PC-3 (cell line): ENCODE measurements at places on chromosomes 13 and 19.

- DNase-seq, result peak; percentile 12
These were observed 345.3 kb downstream of the MYO16 start for GRCh38 chr13:108974686-108975085.

DNA sequence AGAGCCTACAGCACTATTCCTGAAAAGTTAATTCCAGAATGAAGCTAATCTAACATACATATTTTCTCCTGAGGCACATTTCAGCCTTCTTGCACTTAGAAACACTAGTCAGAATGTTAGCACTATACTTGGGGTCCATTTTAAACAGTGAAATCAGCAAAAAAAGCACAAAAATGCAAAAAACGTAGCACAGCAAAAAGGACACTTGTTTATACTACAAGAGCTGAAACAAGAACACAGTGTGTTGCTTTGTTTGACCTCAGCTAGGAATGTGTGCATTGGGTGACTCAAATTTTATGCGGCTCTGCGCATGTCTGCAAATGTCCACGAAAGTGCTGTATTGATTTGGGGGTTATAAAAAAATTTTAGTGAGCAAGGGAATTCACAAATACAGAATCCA, 226.2 kb downstream of the KCNRG start:
- peak; percentile 34 for DNase-seq

GRCh38 chr13:46667687-46668281, 114.8 kb downstream of the LRCH1 start:
- DNase-seq, result no peak

GRCh38 chr13:83839146-83839545, 43.1 kb downstream of the SLITRK1 start:
- no peak for DNase-seq

- no peak for DNase-seq
These were observed 147.0 kb upstream of the RNF113B start for GRCh38 chr13:98324105-98324504.

GRCh38 chr13:91017031-91017668, 330.3 kb upstream of the MIR17HG start:
- peak; percentile 78 for DNase-seq

- DNase-seq, result no peak
These were observed 55.2 kb upstream of the DACH1 start for GRCh38 chr13:71922194-71922593.

DNA sequence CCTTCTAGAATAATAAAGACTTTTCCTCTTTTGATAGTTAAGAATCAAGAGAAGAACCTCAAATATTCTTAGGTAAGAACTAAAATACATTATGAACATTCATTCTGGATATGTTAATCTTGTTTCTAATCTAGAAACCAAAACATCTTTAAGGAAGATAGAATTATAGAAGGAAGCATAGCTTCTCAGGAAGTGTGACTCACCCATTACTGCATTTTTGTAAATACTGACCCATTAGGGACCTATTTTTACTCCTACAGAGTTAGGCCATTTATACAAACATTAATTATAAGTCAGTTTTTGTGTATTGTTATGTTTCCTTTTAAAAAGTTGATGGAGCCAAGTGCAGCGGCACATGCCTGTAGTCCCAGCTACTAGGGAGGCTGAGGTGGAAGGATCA, 147.1 kb downstream of the NUFIP1 start:
- DNase-seq, result peak; percentile 75

DNA sequence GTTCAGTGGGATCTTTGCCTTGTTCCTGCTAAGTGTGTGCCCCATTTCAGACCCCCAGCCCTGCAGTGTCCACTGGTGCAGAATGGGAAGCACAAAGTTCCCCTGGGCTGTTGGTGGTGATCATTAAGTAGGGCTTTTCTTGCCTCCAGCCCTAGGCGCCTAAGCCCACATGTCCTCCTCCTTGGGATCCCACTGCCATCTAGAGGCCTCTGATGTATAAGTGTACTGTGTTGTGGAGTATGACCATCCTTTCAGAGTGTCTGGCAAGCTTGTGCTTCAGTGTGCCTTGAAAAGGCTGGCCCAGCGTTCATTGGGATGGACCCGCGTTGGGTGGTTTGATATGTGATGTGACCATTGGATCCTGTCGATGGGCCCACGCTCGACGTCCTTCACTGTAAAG, 71.2 kb downstream of the WASF3 start:
- DNase-seq, result peak; percentile 3

DNA sequence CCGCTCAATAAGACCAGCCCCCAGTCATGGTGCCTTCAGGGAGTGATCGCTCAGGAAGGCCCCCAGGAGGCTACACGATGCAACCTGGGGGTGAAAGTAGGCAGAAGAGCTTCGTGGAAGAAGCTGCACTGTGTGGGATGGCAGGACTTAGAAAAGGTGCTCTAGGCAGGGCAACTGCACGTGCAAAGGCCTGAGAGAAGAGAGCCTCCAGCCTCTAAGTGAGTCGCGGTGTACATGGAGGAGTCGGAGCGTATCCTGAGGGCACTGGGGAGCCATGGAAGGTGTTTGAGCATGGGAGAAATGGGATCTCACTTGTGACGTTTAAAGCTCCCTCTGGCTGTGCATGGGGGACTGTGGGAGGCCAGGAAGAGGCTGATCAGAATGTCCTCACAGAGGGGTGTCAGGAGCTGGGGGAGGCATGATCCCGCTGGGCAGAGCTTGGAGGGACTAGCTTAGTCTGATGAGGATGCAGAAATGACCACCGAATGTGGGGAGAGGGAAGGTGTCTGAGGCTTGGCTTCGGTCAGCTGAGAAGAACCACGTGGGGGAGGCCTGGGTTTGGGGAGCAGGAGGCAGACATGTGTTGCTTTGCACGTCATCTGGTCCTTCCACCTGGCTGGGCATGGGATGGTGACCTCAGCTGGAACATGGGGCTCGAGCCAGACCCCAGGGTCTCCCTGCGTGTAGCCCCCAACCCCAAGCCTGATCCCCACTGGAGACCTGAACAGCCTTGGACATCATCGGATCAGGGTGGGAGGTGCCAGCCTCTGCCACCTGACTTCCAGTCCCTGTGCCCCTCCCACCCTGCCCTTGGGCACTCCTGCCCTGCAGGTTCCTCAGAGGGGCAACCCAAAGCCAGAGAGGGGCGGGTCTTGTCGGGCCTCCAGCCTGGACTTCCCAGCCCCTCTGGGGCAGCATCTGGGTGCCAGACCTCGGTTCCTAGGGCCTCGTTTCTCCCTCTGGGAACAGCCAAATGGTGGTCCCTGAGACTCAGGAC, 1.1 kb downstream of the APC2 start:
- DNase-seq, result no peak

- DNase-seq, result no peak
These were observed 13.9 kb downstream of the LSM4 start for GRCh38 chr19:18308948-18309325.

DNA sequence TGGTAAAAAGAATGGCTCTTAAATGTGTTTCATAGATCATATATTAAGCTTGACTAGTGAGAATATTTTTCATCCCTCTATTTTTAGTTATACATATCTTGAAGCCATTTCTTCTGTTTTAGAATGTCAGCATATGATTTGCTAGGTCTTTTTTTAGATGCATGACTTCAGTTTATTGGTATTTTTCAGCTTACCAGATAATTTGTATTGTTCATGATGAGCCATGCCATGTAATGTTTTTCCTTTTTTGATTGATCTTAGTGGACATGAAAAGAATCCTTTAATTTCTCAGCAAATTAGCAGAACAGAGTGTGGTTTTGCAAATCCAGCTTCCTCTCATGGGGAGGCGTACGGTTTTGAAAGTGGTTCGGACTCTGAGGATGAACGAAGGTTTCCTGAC, 168.5 kb downstream of the LMO7 start:
- DNase-seq, result no peak

DNA sequence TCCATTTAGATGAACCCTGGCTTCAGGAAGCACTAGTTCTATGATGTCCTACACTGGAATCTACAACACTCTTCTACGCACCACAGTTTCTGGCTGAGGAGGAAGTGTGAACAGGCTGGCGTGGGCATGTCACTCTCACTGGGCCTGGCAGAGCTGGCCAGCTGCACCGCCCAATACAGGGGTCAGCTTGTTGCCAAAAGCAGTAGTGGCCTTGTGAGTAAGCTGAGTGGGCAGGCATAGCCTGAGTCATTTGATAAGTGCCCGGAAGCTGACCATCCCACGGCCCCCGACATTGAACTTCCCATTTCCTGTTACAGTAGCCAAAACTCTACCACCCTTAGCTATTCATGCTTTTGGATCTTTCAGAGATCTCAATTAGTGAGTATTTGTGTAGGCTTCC, 240.9 kb upstream of the SERP2 start:
- DNase-seq, result peak; percentile 53

GRCh38 chr19:58079792-58080191, 18.2 kb downstream of the ZSCAN18 start:
- DNase-seq, result no peak

DNA sequence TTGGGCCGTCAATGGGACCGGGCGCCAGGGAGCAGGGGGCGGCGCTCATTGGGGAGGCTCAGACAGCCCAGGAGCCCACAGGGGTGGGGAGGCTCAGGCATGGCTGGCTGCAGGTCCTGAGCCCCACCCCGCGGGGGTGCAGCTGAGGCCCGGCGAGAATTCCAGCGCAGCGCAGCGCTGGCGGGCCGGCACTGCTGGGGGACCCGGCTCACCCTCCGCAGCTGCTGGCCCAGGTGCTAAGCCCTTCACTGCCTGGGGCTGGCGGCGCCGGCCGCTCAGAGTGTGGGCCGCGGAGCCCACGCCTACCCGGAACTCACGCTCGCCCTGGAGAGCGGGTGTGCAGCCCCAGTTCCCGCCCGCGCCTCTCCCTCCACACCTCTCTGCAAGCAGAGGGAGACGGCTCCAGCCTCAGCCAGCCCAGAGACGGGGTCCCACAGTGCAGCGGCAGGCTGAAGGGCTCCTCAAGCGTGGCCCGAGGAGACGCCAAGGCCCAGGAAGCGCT, 1227.4 kb downstream of the PCDH17 start:
- no peak for DNase-seq

GRCh38 chr13:85500696-85501256, 298.4 kb downstream of the SLITRK6 start:
- DNase-seq, result peak; percentile 79

DNA sequence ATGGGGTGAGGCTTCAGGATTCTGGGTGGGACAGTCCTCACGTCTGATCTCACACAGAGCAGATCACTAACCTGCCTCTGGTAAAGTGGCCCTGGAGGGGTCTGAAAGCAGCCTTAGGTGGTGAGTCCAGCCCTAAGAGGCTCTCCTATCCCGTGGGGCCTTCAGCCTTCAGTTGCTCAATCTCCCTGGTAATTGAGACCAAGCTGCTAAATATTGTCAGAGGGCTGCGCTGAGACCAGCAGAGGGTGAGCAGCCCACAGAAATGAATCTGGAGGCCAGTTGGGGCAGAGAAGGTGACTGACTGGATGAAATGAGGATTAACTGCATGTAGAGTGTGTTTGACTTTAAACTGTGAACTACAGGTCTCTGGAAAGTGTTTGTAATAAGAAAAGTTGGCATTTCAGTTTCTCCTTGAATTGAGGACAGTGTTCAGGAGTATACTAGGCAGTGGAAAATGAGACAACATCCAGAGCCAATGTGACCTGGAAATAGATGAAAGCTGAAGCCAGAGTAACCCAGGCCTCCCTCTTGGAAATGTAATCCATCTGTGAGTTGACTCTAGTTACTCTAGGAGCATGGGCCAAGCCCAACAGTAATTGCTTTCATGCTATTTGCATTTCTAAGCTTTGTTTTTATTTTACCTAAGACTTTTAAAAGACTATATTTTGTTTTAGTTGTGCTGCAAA, 14.3 kb upstream of the HSPH1 start:
- no peak for DNase-seq

GRCh38 chr13:30355384-30355699, 48.0 kb upstream of the KATNAL1 start:
- DNase-seq, result no peak

GRCh38 chr13:27774651-27775050, 17.6 kb upstream of the GSX1 start:
- no peak for DNase-seq

DNA sequence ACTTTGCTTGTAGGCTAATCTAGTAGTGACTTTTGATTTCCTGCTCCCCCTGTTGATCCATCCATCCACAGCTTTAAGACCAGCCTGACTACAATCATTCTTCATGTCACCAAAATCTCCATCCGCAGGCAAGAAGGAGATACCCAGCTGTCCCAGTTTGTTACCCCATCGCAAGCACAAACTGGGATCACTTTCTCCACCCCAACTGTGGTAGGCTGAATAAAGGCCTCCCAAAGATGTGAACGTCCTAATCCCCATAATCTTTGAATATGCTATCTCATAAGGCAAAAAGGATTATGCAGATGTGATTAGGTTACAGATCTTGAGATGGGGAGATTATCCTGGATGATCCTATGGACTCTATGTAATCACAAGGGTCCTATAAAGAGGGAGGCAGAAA, 202.0 kb downstream of the ENOX1 start:
- no peak for DNase-seq

- no peak for DNase-seq
These were observed 5.2 kb downstream of the PPP1R14A start for GRCh38 chr19:38250821-38251563.

DNA sequence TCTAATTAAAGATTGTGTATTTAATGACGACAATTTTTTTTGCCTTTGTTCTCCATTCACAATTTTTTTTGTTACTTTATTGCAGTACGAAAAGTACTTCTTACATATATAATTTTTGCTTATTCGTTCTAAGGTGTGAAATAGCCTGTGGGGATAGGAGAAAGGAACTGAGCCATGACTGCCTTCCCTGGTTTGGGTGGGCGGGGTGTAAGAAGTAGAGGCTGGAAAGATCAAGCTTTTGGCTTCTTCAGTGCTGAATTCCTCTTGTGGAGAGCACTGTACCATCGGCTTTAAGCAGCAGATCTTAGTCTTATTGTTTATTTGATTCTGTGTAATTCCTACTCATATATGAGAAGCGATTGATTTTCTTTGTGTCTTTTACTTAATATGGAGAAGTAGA, 115.8 kb downstream of the NBEA start:
- DNase-seq, result no peak

- peak; percentile 57 for DNase-seq
These were observed 17.3 kb downstream of the ZNF229 start for GRCh38 chr19:44430956-44431355.

- DNase-seq, result no peak
These were observed 390.3 kb downstream of the TBC1D4 start for GRCh38 chr13:75091718-75092117.

- no peak for DNase-seq
These were observed 92.0 kb downstream of the HS6ST3 start for GRCh38 chr13:96181911-96182310.

DNA sequence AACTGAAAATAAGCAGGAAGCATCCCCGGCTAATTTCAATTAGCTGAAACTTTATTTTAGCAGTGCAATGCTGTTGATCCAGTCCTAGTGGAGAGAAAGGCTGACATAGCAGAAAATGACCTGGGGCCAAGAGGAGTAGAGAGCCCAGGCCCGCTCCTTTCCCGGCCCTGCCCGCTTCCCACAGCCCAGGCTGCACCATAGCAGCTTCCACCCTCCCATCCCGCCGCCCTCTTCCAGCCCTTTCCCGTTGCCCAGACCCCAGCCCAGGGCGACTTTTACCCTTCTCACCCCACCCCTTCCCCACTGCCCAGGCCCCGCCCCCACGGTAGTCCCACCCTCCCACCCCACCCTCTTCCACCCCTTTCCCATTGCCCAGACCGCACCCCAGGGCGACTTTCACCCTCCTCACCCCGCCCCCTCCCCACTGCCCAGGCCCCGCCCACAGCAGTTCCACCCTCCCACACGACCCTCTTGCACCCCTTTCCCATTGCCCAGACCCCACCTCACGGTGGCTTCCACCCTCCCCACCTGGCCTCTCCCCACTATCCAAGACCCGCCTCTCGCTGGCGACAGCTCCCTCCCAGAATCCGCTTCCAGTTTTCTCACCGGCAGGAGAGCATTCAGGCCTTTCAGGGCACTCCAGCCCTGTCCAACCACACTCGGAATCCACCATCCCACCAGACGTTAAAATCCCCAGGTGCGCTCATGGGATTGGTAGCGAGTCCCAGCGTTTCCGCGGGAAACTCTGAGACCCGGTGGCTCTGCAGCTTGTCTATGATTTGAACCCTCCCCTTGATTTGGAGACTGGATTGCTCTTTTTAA, 8.3 kb downstream of the ZNF160 start:
- DNase-seq, result no peak
